Caco-2 (cell line): ENCODE measurements at places on chromosomes 4 and X. TPM values are rescaled to one million over a fixed set of nuclear protein-coding genes. Genes with fewer than 3 reads are reported as not detected.
A peak's percentile ranks its signal among the peaks of the same experiment; 100 is the strongest.

Gene RAI2
- 0.16 and 0.18 TPM in 2 replicates for total RNA-seq

GRCh38 chr4:184766446-184766845, 32.5 kb upstream of the CENPU start:
- DNase-seq, result no peak

- DNase-seq, result no peak
These were observed 381.0 kb downstream of the UNC5C start for GRCh38 chr4:95167805-95168204.

Gene CT47A1
- total RNA-seq, result not detected in 2 replicates

DNA sequence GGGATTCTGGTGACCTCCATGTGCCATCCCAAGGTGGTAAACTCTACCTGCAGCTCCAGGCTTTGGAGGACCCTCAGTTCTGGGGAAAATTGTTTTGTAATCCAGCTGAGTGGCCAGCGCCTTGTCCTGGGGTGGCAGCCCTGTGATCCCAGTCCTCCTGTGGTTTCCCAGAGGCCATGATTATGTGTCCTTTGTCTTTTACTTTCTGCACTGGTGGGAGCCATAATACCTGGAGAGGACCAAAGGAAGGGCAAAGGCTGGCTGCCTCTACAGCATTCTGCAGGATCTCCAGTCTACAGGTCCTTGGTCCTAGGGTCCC, 64.0 kb downstream of the NBDY start:
- no peak for DNase-seq

GRCh38 chrX:26778320-26778888, 562.4 kb downstream of the MAGEB5 start:
- DNase-seq, result no peak

DNA sequence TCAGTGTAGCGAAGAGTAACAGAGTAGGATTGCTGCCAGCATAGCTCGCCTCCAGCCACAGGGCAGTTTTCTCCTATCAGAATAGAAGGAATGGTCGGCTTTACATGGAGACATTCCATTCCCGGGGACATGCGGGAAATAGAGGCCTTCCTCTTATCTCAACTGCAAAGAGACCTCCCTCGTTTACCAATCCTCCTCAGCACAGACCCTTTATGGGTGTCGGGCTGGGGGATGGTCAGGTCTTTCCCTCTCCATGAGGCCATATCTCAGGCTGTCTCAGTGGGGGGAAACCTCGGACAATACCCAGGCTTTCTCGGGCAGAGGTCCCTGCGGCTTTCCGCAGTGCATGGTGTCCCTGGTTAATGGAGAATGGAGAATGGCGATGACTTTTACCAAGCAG, 285.0 kb downstream of the ASMT start:
- DNase-seq, result no peak

DNA sequence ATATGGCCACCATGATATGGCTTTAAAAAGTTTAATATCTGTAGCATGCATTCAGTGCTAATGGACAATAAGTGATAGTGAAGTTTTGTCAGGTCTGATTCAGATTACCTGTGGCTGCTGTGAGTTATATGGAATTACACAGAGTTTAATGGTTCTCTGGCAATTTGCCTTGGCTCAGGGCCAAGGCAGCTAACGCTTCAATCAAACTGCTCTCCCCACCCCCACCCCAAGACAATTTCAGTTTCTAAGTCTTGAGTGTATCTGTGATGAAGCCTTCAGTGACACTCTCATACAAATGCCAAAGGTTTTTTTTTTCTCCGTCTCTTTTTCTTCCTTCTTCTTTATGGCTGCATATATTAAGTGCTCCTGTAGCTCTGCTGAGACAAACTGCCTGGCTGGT, 106.6 kb downstream of the SHROOM4 start:
- no peak for DNase-seq

Gene GAGE2A
- total RNA-seq, result not detected in 2 replicates

Gene C1QTNF7
- total RNA-seq, result not detected in 2 replicates

Gene HTR2C
- not detected in 2 replicates for total RNA-seq

GRCh38 chr4:7937006-7937405, 2.7 kb downstream of the AFAP1 start:
- no peak for DNase-seq

- DNase-seq, result peak; percentile 28
These were observed 103.5 kb downstream of the LDB2 start for GRCh38 chr4:16794816-16795445.

Gene AMER1
- 11.0 and 11.8 TPM in 2 replicates for total RNA-seq

Gene NCAPG
- total RNA-seq, result 48.9 and 54.0 TPM in 2 replicates

- no peak for DNase-seq
These were observed 52.0 kb downstream of the SEC24D start for GRCh38 chr4:118783887-118784286.

DNA sequence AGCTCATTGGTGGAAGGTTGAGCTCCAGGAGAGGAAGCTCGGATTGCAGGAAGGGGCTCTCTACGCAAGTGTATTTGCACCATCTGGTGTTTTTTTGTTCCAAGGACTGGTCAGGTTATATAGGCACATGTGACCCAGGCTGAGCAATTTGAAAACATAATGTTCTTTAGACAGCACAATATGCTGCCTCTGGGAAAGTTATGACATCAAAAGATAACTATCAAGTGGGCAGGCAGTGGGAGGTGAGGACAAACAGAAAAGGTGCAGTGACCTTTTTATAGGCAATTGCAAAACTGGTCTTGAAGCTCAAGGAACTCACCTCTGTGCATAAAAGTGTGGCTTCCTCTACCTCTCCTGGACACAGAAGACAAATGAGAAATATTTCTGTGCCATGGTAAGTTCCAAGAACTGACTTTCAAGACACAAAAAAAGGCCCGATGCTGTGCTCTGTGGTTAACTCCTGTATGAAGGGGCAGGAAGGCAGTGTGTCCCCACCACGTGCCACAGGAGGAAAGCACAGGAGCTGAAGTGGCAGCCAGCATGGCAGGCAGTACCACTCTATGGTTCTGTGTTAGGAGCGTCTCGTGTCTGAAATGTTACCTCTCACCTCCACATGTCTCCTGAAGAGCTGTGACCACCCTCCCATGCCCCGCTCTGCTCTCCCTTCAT, 128.6 kb downstream of the SHROOM3 start:
- peak; percentile 48 for DNase-seq

DNA sequence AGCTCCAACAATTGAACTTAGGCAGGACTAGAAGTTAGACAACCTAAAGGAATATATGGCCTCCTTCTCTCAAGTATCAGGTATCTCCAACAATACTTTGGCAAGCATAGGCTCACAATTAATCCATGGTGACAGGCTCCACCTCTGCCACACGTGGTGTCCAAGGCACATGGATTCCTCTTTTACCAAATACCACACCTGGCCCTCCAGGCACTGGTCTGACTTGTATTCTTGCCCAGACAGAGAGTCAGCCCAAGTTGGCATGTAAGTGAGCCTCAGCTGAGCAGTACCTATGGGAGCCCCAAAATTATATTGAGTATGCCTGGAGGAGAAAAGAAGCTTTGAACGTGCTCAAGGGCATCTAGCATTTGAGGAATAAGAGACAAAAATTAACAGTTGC, 19.6 kb downstream of the SRPX2 start:
- DNase-seq, result no peak

GRCh38 chr4:11687727-11688126, 259.0 kb upstream of the HS3ST1 start:
- DNase-seq, result no peak

DNA sequence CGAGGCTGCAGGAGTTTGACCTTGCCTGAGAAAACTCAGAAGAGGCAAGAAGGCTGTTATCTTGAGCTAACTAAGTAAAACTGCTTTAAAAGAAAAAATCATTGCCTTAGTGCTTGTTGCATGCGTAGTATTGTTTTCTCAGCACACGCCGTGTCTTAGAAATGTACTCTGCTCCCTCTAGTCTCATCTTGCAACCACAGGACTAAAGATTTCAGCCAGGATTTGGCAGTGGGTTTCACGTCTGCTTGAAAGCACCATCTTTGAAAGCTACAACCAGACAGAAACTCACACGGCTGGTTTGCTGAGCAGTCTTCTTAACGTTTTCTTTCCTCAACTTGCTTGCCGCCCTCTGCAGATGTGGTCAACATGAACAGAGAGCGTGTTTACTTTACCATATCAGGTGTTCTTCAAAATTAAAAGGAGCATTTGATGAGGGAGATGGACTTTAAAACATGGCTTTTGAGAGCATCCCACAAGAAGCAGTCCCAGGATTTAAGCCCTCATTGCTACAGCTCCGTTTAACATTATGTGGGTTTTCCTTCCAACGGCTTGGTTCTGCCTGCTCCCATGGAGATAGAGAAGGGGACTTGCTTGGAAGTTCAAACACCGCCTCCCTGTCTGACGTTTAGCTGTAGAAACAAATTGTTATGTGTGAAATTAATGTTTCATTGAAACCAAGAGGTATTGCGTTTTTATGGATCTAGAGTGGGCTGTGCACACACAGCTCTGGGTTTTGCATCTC, 3.4 kb downstream of the SORCS2 start:
- DNase-seq, result no peak

GRCh38 chr4:173039617-173040577, 128.7 kb upstream of the GALNT7 start:
- DNase-seq, result no peak

- DNase-seq, result no peak
These were observed 170.1 kb downstream of the LARP7 start for GRCh38 chr4:112807083-112807482.

- DNase-seq, result no peak
These were observed 213.3 kb upstream of the MAB21L2 start for GRCh38 chr4:150368667-150369066.

DNA sequence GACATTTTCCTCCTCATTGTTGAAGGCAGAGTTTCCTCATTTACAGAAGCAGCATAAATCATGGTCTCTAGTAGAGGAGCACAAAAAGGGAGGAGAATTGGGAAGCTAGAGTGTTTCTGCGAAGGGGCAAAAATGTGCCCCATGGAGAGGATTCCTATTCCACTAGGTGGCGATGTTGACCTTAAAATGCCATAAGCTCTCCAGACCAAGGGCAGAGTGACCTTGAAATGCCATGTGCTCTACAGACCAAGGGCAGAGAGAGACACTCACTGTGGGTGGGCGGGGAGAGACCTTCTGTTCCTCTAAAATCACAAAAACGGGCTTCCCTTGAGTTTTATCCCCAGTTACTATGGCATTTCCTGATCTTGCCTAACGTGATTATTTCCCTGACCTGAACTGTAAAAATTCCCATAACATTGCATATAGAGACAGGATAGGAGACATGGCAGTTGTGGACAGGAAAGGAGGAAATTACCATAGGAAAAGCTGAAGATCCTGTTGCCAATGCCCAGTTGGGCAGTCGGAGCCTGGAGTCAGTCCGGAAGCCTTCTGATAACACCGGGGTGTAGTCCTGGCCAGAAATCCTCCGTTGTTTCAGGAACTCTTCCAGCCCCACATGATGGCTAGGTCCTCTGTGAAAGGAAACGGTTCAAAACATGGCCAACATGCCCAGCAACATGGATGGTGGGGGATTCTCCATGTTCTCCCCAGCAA, 567.7 kb downstream of the MAGEB5 start:
- no peak for DNase-seq

DNA sequence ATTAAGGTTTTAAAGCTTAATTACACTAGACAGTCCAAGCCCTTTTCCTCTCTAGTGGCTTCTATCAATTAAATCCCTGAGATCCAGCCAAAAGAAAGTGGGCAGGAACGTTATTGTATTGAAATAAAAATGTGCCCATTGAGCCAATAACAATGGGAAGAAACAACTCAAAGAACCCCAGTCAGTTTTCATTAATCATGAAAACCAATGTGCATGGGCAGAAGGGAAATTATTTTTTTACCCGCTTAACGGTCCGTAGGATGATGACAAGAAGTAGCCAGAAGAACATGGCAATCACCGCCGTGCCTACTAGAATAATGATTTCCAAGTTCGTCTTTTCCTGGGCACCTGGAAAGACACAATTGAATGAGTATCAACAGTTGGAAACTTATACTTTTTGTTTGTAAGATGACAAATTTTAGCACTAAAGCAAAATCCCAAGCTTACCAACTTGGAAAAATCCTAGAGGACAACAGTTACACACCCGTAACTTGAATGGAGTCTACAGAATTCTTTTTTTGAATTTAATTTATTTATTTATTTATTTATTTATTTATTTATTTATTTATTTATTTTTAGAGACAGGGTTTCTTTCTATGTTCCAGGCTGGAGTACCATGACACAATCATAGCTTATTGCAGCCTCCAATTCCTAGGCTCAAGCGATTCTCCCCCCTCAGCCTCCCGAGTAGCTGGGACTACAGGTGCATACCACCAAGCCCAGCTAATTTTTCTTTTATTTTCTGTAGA, 26.8 kb downstream of the KDR start:
- no peak for DNase-seq

DNA sequence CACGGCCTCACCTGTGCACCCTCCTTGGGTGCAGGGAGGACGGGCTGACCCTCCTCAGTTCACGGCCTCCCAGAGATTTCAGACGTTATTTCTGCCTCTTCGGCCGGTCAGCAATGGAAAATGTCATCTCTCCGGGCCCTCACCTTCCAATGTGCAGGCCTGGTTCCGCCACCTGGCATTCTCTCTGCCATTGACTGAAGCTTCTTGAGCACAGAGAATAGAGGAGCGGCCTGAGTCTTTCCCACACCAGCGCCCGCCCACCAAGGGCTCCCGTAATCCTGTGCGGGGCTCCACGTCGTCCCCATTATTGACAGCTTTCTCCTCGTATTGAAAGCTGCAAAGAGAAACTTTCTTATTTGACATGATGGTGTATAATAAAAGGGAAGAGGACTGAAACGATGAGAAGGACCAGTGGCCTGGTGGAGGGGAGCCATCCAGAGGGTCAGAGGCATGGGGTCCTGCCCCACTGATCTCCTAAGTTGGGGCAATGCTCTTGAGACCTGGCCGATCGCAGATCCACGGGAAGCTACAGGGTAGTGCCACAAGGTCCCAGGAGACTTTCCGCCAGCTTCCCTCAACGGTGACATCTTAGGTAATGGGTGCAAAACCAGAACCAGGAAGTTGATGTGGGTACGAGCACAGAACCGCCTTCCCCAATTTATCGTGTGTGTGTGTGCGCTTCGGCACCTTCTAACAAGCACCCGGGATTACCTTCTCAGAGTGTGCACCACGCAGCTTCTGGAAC, 20.6 kb downstream of the HTRA3 start:
- no peak for DNase-seq

- no peak for DNase-seq
These were observed 4.1 kb downstream of the PCDH7 start for GRCh38 chr4:30724247-30724646.

Gene SLC49A3
- total RNA-seq, result 0.20 TPM in 1 of 2 replicates, not detected in the other

DNA sequence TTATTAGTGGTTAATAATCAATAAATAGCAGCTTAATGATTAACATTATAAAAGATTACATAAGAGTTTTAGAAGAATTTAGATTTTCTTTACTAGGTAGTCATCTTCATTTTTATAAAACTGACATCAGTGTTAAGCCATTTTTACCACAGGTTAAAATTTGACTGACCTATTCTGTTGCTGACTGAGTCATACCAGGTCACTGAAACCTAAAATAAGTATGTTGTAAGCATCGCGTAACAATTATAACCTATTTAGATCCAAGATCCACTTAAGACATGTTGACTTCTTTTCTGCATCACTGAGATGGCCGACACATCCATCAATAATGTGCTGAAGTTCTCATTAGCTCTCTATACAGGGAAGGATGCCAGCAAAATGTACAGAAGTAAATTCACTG, 36.7 kb downstream of the ARX start:
- no peak for DNase-seq

GRCh38 chr4:100497791-100498190, 20.0 kb downstream of the EMCN start:
- DNase-seq, result no peak
